ENCODE measurements at places on chromosomes 6 and 20. TPM values are rescaled to one million over a fixed set of nuclear protein-coding genes. Genes with fewer than 3 reads are reported as not detected.

UBE2C gene
- polyA plus RNA-seq: 0.95 TPM

ADISSP gene
- 28.8 TPM for polyA plus RNA-seq

DUSP15 gene
- polyA plus RNA-seq: 0.78 TPM

NCOA7 gene
- polyA plus RNA-seq: 10.9 TPM

COL19A1 gene
- polyA plus RNA-seq: 14.6 TPM

ZKSCAN8 gene
- 10.3 TPM for polyA plus RNA-seq

- DNase-seq: peak; percentile 43
- no peaks in the 10 kb centered on the region for H3K27me3 ChIP-seq
- H3K4me3 ChIP-seq: peak overlapping the region; percentile 15
These were observed 99.1 kb downstream of the HIVEP2 start for GRCh38 chr6:142845624-142846458.

- H3K4me1 ChIP-seq: peaks cover 16% of the 10 kb centered on the region
- H3K4me3 ChIP-seq: no peak overlapping the region
- H3K36me3 ChIP-seq: peaks cover 3% of the 10 kb centered on the region
These were observed 2.1 kb upstream of the UBE2C start for GRCh38 chr20:45810191-45810970.

DNA sequence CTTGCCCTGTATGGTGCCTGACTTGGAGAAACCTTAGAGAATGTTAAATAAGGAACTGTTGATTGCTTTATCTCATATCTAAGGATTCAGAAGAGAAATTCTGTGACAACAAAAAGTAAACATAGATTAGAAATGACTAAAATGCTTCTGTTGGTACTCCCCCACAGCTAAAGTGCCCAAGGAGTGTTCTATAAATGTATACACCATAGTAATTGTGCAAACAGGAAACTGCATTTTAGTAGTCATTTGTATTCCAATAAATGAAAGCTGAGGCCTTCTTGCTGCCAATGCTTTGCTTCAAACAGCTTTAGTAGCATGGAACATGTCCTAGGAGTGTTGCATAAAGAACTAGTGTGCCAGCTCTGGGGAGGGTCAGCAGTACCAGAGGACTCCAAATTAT lies 343.7 kb upstream of the IRAK1BP1 start:
- no peak for DNase-seq
- no peak overlapping the region for H3K4me3 ChIP-seq
- H3K4me1 ChIP-seq: no peaks in the 10 kb centered on the region
- H3K27ac ChIP-seq: no peak overlapping the region
- H3K36me3 ChIP-seq: no peaks in the 10 kb centered on the region

DNA sequence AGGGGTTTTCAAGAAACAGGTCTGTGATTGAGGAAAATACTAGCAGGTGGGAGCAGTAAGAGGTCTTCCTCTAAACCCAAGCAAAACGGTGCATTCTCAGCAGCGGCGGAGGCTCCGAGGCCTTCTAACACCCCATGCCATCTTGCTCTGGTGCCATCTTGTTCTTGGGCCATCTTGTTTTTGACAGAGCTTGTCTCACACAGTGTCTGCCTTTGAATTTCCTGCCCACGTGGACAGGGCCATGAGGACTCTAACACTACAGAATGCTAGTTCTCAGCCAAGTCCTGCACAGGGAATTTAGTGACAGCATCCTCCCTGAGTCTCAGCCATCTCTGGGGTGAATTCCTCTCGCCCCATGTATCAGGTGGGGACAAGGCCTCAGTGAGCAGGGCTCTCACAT lies 76.4 kb downstream of the PSMG4 start:
- H3K27me3 ChIP-seq: no peaks in the 10 kb centered on the region
- no peaks in the 10 kb centered on the region for H3K36me3 ChIP-seq
- no peak for DNase-seq
- H3K4me3 ChIP-seq: no peak overlapping the region

GRCh38 chr6:125547381-125547780 lies 202.1 kb upstream of the HEY2 start:
- H3K4me1 ChIP-seq: no peaks in the 10 kb centered on the region
- H3K27ac ChIP-seq: no peak overlapping the region
- no peak for DNase-seq
- no peak overlapping the region for H3K4me3 ChIP-seq
- H3K27me3 ChIP-seq: peaks cover 2% of the 10 kb centered on the region

GRCh38 chr20:51926670-51927305 lies 124.5 kb upstream of the SALL4 start:
- DNase-seq: no peak
- H3K4me1 ChIP-seq: no peaks in the 10 kb centered on the region
- H3K4me3 ChIP-seq: no peak overlapping the region

DNA sequence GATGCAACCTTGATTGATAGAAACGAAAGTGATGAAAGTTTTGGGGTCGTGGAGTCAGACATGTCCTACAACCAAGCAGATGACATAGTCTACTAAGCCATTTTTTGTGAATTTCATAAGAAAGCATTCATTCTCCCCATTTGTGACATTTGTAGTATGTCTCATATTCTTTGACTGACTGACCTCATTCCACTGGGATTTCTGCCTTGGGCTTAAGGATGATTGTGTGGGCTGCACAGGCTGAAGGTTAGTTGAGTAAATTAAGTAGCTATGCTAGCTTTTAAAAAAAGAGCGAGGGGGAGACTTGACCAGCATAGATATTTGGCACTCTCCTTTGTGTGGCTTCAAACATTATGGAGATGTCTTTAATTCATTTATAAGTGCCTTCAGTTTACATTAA lies 28.9 kb downstream of the STMND1 start:
- H3K36me3 ChIP-seq: no peaks in the 10 kb centered on the region
- no peak overlapping the region for H3K4me3 ChIP-seq
- no peak overlapping the region for H3K27ac ChIP-seq
- DNase-seq: no peak
- H3K4me1 ChIP-seq: no peaks in the 10 kb centered on the region

DNA sequence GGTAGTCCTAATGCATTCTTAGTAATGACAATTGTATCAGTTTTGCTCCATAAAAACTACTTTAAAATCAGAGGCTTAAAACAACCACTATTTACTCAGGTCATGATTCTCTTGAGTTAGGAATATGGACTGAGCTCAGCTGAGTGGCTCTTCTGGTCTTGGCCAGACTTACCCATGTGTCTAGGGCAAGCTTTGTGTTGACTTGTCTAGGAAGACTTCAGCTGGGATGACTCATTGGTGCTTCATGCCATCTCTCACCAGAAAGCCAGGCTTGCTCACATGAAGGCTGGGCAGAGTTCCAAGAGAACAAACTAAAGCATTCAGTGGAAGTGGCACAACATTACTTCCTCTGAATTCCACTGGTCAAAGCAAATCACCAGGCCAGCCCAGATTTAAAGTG lies 155.3 kb downstream of the DHX35 start:
- H3K4me3 ChIP-seq: no peak overlapping the region
- no peaks in the 10 kb centered on the region for H3K36me3 ChIP-seq
- DNase-seq: no peak
- H3K4me1 ChIP-seq: no peaks in the 10 kb centered on the region
- no peak overlapping the region for H3K27ac ChIP-seq

Data from B cell (primary cell).